Panc1 (cell line): ENCODE measurements at places on chromosomes 12 and 14. TPM values are rescaled to one million over a fixed set of nuclear protein-coding genes. Genes with fewer than 3 reads are reported as not detected.

DNA sequence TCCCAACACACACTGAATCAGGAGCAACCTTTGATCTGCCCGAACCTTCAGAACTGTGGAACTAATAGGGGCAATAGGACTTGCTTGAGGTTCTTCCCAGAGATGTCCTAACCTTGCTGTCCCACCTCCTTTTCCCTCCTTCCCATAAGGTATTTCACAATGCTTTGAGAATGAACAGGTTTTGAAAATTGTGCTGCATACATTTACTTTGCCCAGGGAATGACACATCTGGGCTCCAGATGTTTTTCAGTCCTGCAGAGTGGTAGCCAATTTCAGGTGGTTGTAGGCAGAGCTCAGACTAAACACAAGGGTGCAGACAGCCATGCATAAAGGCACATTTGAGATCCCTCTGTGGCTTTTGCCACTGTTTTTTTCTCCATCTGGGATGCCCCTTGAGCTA lies 206.7 kb upstream of the PWP1 start:
- no peak for DNase-seq

- no peak for DNase-seq
Observed at GRCh38 chr12:124094188-124094587, 121.2 kb downstream of the ZNF664 start.

GRCh38 chr14:58978343-58978742 lies 210.1 kb upstream of the DAAM1 start:
- no peak for DNase-seq

- no peak for DNase-seq
Observed at GRCh38 chr12:109759595-109759994, 46.0 kb downstream of the FAM222A start.

GRCh38 chr12:56336361-56337167 lies 2.1 kb upstream of the IL23A start:
- DNase-seq = no peak

- no peak for DNase-seq
Observed at GRCh38 chr12:131672941-131673887, 37.7 kb upstream of the SFSWAP start.

GRCh38 chr12:109222496-109222895 lies 86.6 kb downstream of the FOXN4 start:
- DNase-seq = no peak

GRCh38 chr12:15477761-15478160 lies 155.5 kb downstream of the PTPRO start:
- DNase-seq = no peak

GRCh38 chr14:105547741-105548169 lies 21.4 kb downstream of the TMEM121 start:
- DNase-seq = no peak

- no peak for DNase-seq
Observed at GRCh38 chr14:96514694-96515093, 12.5 kb downstream of the PAPOLA start.

GRCh38 chr12:95481072-95481471 lies 7.1 kb downstream of the METAP2 start:
- DNase-seq = no peak

DNA sequence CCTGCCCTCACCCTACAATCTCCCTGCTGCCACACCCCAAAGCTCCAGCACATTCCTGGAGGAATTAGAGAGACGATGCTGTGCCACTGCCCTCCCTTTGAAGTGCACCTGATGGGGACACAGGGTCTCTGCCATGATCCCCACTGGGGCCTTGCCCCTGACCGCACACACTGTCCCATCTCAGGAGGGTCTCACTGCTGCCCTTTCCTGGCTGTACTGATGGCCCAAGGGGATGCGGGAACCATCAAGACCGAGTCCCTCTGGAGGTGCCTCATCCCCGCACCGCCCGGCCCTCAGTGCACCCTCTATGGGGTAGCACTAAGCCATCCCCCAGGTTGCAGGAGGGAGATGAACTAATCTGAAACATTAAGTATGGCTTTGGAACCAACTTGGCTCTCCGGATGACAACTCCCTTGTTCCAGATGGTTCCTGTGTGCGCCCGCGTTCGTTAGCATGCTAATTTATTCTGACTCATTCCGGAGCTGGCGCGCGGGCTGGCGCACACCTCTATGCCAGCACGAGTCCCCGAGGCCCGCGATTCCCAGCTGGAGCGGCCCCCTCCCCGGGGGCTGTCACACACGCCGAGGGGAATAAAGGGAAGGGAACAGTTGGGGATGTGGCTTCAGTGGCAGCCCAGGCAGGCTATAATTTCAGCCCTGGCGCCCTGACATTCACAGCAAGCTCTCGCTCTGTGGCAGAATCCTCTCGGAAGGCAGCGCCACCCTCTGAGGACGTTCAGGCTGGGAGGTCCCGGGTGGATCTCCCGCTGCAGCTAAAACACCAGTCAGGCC lies 34.2 kb upstream of the C14orf180 start:
- DNase-seq = no peak

GRCh38 chr14:105226198-105226597 lies 22.1 kb upstream of the BTBD6 start:
- DNase-seq = no peak

DNA sequence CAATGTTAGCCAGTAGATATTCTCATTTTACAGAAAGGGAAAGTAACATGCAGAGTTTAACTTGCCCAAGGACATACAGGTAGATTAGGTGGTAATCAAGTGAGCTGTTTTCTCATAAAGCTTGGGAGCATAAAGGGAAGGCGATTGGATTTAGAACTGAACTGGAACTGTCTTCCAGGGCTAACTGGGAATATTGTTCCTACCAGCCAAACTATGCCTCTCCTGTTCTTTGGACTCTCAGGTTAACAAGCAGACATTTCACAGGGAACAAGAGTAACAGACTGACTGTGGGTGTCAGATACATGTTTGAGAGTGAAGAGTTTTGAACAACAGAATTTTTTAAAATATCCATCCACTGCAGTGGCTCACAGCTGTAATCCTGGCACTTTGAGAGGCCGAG lies 15.6 kb downstream of the VCPKMT start:
- DNase-seq = no peak

DNA sequence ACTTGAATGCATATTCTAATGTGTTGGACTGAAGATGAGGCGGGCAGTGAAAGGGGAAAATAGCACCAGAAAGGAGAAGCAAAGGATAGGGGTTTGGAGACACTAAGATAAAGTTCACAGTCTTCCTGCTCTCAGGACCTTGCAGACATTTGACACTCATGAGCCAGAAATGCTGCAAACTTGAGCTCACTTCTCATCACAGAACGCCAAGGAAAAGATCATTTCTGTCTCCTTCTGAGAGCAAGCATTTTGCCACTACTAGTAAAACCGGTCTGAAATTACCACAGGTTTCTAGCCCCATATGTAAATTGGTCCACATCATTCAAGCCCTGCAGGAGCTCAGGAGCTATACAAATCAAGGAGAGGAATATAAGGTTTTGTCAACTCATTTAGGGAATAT lies 44.6 kb upstream of the ANO2 start:
- no peak for DNase-seq

The EML5 gene
- total RNA-seq = 0.10 TPM

The TAS2R19 gene
- 1.1 TPM for total RNA-seq

The CLEC9A gene
- total RNA-seq = not detected

The ZC2HC1C gene
- 5.2 TPM for total RNA-seq

The KIF21A gene
- total RNA-seq = 25.6 TPM

The SLC17A8 gene
- total RNA-seq = not detected

The OLR1 gene
- total RNA-seq = 0.74 TPM

The CCDC198 gene
- total RNA-seq = not detected

The MRPS35 gene
- total RNA-seq = 63.9 TPM

The POU6F1 gene
- 3.1 TPM for total RNA-seq
